ENCODE measurements at places on chromosomes 6 and 20. TPM values are rescaled to one million over a fixed set of nuclear protein-coding genes. Genes with fewer than 3 reads are reported as not detected.

GRCh38 chr6:110432285-110432900 lies 17.0 kb upstream of the DDO start:
- no peaks in the 10 kb centered on the region for H3K36me3 ChIP-seq
- no peak for DNase-seq
- no peaks in the 10 kb centered on the region for H3K27me3 ChIP-seq
- H3K27ac ChIP-seq, result no peak overlapping the region

The IYD gene
- not detected for total RNA-seq

- H3K36me3 ChIP-seq, result no peaks in the 10 kb centered on the region
- H3K27me3 ChIP-seq, result no peaks in the 10 kb centered on the region
- no peak overlapping the region for H3K4me3 ChIP-seq
- H3K27ac ChIP-seq, result no peak overlapping the region
Measured at GRCh38 chr6:15340775-15341174, 94.9 kb downstream of the JARID2 start.

- H3K4me1 ChIP-seq, result no peaks in the 10 kb centered on the region
- no peaks in the 10 kb centered on the region for H3K27me3 ChIP-seq
- no peak overlapping the region for H3K4me3 ChIP-seq
- H3K27ac ChIP-seq, result no peak overlapping the region
- DNase-seq, result no peak
Measured at GRCh38 chr6:63943826-63944225, 308.2 kb downstream of the PHF3 start.

- no peaks in the 10 kb centered on the region for H3K4me1 ChIP-seq
- no peaks in the 10 kb centered on the region for H3K27me3 ChIP-seq
- DNase-seq, result peak; percentile 39
- H3K4me3 ChIP-seq, result no peak overlapping the region
- H3K36me3 ChIP-seq, result no peaks in the 10 kb centered on the region
Measured at GRCh38 chr20:42901689-42902440, 287.8 kb downstream of the PTPRT start.

GRCh38 chr6:148494226-148494625 lies 151.6 kb downstream of the SASH1 start:
- H3K27me3 ChIP-seq, result no peaks in the 10 kb centered on the region
- no peak overlapping the region for H3K4me3 ChIP-seq
- H3K4me1 ChIP-seq, result peaks cover 6% of the 10 kb centered on the region
- DNase-seq, result no peak

All from ovary (tissue), 10 donors.